ENCODE measurements at places on chromosomes 5 and 9. TPM values are rescaled to one million over a fixed set of nuclear protein-coding genes. Genes with fewer than 3 reads are reported as not detected.
A peak's percentile ranks its signal among the peaks of the same experiment; 100 is the strongest.

DNA sequence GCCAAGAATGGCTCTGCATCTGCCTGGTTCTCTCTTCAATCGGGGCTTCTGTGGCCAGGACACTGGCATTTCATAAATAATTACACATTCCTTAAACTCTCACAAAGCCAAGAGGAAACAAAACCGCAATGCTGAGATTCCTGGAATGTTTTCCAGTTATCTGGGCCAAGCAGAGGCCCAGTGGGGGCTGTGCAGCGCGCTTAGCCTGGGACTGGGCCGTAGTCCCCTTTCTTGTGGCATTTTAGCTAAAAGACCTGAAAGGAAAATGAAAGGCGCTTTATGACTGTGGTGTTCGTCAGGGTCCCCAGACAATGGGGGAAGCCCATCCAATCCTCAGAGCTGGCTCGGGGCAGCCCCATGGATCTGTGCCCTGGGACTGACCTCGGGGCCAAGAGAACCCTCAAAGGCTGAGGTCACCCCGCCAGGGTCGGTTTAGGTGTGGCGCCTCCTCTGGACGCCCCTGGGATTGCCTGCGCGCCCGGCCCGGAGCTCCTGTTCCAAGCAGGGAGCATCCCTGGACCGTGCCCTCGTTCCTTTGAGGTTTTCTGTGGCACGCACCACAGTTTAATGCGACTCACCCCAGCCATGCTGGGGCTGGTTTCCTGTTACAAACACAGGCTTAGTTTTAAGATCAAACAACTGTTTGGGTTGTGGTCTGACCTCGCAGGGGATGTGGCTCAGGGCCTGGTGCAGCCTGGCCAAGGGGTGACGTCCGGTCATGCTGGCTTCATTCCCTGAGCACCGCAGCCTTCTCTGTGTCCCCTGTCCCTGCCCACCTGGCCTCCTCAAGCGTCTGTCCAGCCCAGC lies 51.5 kb upstream of the NKD2 start:
- H3K36me3 ChIP-seq, result no peaks in the 10 kb centered on the region
- H3K4me1 ChIP-seq, result peaks cover 5% of the 10 kb centered on the region
- H3K4me3 ChIP-seq, result peak overlapping the region; percentile 11
- H3K27ac ChIP-seq, result no peak overlapping the region
- peaks cover 82% of the 10 kb centered on the region for H3K27me3 ChIP-seq

DNA sequence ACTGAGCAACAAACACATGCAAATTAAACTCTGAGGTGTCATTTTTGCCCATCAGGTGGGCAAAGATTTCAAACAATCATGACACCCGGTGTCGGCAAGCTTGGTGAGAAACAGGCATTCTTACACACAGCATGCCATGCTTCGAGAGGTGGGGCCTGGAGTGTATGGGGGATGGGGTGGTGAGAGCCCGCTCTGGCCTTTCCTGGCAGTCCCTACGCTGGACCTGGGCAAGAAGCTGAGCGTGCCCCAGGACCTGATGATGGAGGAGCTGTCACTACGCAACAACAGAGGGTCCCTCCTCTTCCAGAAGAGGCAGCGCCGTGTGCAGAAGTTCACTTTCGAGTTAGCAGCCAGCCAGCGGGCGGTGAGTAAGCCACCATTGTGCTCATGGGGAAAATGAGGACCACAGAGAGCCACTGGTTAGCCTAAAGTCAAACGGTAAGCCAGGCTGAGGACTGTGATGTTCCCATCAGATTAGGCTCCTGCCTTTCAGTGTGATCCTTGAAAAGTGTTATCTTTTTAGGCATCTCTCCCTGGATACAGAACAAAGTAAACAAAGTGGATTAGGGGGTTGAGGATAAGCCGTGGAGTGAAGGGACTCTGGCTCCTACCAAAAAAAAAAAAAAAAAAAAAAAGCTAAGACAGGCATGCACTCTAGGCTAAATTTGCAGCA lies 9.4 kb downstream of the MYOZ3 start:
- H3K36me3 ChIP-seq, result no peaks in the 10 kb centered on the region
- H3K4me1 ChIP-seq, result peaks cover 19% of the 10 kb centered on the region
- no peak for DNase-seq

- H3K27ac ChIP-seq, result peak overlapping the region; percentile 95
- DNase-seq, result no peak
- no peak overlapping the region for H3K4me3 ChIP-seq
- H3K36me3 ChIP-seq, result peaks cover 31% of the 10 kb centered on the region
- no peaks in the 10 kb centered on the region for H3K27me3 ChIP-seq
Measured at GRCh38 chr5:134138416-134139376, 24.2 kb downstream of the TCF7 start.

GRCh38 chr9:109238655-109239054 lies 71.6 kb upstream of the FRRS1L start:
- H3K27ac ChIP-seq, result no peak overlapping the region
- no peaks in the 10 kb centered on the region for H3K36me3 ChIP-seq
- no peak for DNase-seq
- H3K4me3 ChIP-seq, result no peak overlapping the region

ZNF618 gene
- total RNA-seq, result 0.82 TPM

RUSC2 gene
- 3.1 TPM for total RNA-seq

DNA sequence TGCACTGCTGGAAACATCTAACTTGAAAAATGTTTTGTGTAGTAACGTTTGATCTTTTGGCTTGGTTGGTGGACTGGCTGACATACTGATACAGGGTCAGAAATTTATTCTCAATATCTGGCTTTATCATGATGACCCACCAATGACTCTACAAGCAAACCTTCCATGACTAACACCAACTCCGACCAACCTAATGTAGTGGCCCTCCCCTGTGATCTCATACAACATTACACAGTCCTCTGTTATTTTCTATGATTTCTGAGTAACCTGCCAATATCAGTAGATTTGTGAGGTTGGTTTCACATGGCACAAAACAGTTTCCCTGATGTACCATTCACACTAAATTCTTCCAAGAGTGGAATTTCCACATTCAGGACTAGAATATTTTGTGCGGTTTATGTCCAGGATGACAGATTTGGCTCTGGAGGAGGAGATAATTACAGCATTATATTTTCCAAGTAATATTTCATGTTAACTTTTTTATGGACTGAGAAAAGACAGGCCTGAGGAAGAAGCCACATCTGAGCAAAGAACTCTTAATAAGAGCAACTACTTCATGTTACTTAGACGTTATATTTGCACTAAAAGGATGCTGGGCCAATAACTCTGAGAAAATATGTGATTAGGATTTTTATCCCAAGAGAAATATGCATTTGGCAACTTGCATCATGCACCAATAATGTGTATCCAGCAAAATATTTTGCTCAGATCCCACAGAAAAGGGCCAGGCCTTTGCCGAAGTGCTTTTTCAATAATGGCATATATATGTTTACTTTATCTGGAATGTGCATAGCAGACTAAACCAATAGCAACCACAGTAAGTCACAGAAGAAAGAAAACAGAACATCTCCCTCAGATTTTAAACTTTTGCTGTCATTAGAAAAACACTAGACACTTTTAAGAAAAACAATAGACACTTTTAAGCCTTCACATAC lies 273.4 kb downstream of the KCNN2 start:
- H3K27me3 ChIP-seq, result no peaks in the 10 kb centered on the region
- no peaks in the 10 kb centered on the region for H3K36me3 ChIP-seq
- H3K4me3 ChIP-seq, result no peak overlapping the region
- no peak for DNase-seq
- no peaks in the 10 kb centered on the region for H3K4me1 ChIP-seq

IFNA2 gene
- total RNA-seq, result not detected

SLC1A1 gene
- total RNA-seq, result not detected
